ENCODE measurements at places on chromosomes 12 and 14.

DNA sequence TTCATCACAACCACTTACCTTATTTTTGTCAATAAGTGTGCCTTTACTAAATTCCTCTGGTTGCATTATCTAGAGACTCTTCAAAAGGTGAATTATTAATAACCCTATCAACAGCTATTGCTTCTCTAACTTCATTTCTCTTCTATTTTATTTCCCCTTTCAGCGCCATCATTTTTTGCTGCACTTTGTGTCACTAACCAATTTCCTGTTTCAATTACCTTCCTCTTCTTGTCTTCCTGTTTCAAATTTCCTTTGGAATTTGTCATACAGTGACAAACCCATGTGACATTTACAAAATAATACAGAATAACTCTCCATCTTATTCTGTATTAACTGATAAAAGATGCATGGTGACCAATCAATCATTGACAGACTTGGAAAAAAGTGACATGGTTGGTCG, 12.2 kb upstream of the CLEC2A start:
- DNase-seq, result no peak

DNA sequence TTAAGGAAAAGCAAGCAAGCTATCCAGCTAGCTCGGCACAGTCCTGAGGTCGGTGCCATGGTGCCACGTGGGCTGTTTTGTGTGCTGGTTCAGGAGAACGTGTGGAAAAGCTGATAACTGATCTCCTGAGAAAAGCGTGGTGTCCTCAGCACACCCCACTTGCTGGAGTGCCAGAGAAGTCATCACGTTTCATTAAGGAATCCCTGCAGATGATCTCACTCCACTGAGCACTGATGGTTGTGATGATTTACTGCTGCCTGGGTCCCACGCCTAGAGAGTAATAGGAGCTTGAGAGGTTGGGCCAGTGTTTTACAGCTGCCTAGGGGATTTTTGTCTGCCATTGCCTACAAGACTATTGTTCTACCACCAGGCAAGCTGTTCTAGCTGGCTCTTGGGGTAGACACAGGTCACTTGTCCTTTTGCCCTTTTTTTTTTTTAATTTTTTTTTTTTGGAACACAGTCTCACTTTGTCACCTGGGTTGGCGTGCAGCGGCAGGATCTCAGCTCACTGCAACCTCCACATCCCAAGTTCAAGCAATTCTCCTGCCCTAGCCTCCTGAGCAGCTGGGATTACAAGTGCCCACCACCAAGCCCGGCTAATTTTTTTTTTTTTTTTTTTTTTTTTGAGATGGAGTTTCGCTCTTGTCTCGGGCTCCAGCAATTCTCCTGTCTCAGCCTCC, 42.3 kb upstream of the EVL start:
- no peak for DNase-seq

DNA sequence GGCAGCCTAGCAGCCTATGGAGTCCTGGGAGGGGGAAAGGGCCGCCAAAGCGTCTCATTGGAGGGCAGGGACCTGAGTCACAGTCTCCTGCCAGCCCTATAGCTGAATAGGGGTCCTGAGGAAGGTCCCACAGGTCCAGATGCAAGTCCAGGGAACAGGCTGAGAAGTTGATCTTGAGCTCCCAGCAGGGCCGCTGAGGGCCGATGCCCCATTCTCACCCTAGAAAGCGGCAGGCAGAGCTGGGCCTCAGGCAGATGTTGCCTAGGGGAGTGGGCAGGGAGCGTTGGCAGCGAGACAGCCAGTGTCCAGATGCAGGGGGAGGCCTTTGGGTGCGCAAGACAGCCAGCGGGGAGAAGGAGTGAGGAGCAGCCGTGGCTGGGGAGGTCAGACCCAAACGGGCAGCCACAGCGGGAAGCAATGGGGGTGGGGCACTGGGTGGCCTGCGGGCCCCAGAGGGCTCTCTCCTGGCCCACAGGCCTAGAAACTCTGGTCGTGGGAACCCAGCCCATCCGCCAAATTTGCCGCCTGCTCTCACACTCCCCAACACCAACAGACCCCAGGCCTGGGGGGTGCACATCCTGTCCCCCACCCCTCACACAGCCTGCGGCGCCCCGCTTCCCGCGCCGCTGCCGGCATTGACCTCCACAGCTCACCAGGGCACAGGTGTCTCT, 1.1 kb downstream of the HDAC7 start:
- no peak for DNase-seq

DNA sequence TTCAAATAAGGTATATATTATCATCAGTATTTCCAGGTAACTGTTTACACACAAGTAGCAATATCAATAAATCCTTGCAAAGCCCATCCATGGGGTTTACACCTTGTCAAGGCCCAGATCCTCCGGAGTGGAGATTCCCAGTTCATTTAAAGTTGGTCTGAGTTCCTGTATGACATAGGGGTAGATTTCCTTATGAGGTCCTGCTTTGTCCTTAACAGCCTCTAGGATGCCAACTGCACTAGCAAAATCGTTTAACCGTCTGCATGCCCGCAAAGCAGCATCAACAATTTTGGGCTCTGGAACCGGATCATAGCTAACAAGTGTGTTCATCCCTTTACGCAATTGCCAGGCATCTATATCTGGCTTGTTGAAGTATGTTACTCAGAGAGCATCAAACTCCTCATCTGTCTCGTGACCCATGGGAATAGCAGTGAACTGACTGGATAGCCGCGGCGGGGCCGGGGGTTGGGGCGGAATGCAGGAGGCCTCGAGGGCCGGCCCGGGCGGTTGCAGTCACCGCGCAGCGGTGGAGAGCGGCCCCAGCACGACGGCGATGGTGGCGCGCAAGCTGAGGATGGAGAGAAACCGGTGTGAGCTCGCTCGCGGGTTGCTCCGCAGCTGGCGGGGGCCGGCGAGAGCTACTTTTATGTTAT, 30.6 kb upstream of the FBXO34 start:
- DNase-seq, result peak; percentile 71

- no peak for DNase-seq
Measured at GRCh38 chr12:9325471-9325870, 117.3 kb upstream of the PZP start.

- peak; percentile 20 for DNase-seq
Measured at GRCh38 chr12:102740141-102740955, 176.7 kb downstream of the PAH start.

DNA sequence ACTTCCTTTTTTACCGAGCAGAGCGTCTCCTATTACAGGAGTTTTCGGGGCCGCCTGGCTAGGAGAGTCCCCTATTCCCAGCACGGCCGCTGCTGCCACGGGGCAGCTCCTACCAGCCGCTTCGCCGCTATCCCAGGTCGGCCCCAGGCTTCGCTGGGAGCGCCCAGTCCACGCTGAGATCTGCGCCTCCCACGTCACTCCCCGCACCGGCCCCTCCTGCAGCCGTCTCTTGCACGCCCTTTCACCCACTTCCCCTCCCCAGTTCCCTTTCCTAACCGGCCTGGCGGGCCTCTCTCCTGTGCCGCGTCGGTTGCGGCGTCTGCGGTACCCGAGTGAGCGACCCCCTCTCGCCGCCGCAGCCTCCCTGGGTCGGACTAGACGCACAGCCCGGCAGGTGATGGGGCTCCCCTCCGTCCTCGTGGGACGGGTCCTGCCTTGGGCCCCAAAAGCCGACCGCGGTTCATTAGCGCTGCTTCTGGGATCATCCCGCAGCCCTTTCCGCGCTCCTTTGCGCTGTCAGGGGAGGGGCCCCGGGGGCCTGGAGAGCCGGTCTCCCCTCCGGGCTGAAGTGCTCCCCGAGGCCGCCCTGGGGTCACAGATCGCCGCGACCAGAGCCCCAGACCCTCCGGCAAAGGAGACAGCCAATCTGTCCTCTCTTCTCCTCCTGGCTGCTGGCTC, 1318.4 kb downstream of the TMEM121 start:
- DNase-seq, result no peak

- DNase-seq, result no peak
Measured at GRCh38 chr12:104896146-104896545, 61.9 kb downstream of the SLC41A2 start.

DNA sequence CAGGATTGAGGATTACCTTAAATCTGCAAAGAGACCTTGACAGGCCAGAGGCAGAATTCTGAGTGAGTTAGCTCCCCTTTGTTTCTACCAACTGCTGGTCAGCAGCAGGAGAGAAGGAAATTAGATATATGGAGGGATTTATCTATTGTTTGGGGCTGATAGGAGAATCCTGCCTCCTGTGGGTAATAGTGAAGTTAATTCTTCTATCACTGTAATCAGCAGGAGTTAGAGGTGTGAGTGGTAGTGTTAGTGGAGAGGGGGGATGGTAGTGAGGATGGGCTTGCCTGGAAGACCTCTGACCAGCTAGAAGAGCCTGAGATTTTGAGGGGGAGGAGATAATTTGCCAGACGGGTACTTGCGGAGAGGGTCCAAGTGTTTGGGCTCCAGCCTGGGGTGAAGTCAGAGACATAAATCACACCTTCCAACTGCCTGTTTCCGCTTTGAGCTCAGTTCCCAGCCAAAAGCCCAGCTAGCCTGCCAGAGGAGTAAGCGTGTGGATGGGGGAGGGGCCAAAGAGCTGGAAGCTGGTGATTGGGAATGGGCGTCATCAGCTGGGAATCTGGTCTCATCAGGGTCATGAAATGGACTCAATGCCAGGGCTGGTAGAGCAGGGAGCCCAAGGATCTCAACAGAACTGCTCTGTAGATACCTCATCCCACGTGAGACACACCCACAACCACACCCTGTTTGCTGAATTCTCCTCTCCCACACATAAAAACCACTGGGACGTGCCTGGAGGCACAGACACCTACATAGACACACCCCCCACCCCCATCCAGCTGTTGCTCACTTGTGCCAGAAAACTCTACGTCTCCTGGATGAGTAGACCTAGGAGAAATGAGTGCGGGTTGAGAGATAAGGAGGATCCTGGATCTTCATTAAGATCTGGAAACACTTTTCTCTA, 13.1 kb upstream of the ITGA5 start:
- DNase-seq, result no peak

DNA sequence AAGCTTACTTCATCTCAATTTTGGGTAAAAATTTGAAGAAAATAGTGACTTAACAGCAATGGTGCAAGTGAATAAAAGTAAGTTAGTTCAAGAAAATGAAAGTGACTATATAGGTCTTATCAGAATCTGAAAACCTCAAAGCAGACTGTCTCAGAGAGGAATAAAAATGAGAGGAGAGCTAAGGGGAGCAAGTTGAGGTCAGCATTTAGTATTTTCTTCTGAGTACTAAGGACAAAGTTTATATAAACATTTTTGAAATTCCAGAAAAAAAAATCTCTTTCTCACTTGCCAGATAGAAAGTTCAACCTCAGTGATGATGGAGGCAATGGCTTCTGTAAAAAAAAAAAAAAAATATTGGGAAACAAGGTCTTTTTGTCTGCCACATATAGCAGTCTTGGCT, 414.1 kb downstream of the NPAS3 start:
- DNase-seq, result peak; percentile 39

DNA sequence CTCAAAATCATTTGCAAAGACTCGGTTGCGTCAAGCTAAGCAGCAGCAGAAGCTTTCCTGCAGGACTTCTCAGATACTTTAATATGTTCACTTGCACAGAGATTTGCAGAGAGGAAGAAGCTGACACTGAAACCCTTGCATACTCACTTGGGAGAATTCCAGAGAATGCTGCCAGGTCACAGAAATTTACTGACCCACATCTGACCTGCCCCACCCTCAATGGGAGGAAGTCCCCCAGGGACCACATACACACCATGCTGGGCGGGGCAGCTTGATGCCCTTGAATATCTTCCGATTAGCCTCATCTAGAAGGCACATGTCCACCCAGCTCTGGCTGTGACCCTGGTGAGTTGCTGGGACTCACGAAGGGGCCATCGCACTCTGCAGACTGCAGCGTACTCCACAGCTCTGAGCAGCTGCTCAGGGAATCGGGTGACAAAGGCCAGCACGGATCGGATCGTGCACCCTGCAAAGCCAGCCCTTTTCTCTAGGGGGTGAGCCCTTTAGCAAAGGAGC, 83.2 kb downstream of the ITPK1 start:
- DNase-seq, result no peak

- DNase-seq, result no peak
Measured at GRCh38 chr12:133081159-133081780, 547 bp downstream of the ZNF140 start.

DNA sequence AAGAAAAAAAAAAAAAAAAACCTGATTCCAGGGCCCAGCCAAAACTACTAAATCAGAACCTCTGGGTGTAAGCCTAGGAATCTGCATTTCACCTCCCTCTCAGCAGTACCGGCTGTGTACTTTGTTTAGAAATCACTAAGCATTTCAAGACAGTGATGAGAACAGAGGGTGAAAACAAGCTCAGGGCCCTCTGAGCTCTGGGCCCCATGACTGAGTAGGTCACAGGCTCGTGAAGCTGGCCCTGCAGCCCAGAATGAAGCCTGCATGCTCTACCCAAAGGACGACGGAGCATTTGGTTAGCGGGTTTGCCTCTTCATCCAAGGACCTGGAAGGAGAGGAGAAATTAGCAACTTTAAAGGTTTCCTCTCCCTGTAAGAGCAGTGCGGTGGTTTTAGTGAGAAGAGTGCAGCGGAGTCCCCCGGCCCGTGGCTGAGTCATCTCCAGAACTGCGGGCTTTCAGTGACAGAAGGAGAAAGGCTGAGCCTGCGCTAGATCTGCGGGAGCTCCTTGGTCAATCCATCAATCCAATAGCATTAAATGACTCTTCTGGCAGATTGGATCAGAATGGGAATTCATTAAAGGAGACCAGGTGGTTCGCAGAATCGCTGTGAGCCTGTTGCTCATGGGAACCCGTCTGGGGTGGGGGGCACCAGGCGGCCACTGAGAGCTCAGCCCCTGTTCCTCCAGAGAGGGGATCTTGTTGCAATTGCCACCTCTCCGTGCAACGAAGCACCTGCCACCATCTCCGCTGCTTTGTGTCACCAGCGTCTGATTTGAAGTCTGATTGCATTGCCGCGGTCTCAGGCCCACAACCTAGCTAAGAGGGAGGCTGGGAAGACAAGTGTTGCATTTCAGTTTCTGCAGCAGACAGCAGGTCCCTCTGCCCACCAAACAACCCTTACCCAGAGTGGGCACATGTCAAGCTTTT, 7.3 kb downstream of the IL31 start:
- no peak for DNase-seq

- DNase-seq, result no peak
Measured at GRCh38 chr12:92488735-92489134, 214.1 kb upstream of the PLEKHG7 start.

DNA sequence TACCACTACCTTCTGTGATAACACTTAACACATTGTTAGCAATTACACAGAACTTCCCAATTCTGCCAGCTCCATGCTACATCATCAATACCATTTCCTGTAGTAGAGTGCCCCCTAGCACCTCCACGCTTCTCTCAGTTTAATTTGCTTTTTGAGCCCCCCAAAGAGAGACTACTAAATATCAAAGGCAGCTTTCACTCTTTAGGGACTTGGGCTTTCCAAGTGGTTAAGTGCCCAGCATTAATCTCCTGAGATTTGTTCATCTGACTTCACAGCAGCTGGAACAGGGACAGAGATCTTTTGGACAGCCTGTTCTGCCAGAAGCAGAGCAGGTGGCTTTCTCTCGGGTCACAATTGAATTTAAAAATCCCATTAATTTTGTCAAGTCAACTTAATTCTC, 954.9 kb downstream of the DIO2 start:
- no peak for DNase-seq

DNA sequence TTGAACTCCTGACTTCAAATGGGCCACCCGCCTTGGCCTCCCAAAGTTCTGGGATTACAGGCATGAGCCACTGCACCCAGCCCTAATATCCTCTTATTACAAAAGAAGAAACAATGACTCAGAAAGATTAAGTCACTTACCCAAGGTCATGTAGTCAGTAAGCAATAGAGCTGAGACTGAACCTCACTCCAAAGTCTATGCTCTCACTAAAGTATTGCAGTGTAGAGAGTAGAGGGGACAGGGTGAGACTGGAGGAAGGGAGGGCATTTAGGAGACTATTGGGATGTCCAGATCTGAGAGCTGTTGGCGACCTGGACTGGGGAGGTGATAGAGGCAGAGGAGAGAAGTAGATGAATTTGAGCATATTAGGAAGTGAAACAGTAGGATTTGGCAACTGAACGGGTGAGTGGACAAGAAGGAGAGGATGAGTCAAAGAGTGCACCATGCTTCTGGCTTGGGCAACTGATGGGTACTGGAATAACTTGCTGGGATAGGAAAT, 11.8 kb downstream of the P2RX7 start:
- peak; percentile 6 for DNase-seq
